Stimulated activated naive B cell treated with anti-CD40 and anti-IgM and Interleukin-4, amounts not matched to agents 10 μg/mL and 1 μg/mL and 100 μg/mL, for 72 hours (primary cell): ENCODE measurements at places on chromosomes 3 and 15.

DNA sequence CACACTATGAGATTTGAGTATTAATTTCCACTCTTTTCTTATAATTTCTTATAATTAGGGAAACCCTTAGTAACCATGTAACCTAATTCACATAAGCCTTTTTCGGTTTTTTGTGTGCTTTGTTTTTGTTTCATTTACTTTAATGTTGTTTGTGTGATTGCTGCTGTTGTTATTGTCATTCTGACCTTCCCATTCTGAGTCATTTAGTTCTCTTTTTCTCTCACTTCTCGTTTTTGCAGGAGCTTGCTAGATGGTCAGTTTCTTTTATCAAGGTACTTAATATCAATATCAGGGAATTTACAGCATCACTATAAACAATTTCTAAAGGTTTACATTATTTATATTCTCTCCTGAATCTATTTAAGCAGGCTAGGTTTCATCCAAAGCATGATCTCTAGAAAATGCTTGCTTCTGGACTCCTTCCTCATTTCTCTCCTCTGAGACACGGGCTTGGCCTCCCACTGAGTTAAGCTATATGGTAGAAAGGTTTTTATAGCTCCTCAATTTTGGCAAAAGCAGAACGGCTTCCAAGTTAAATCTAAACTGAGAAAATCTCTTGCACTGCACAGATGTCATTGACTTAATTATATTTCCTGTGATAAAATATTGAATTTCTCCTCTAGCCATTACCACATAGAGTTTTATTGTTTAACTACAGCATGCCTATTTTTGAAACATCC, 534.2 kb downstream of the NSUN3 start:
- no peak for DNase-seq

DNA sequence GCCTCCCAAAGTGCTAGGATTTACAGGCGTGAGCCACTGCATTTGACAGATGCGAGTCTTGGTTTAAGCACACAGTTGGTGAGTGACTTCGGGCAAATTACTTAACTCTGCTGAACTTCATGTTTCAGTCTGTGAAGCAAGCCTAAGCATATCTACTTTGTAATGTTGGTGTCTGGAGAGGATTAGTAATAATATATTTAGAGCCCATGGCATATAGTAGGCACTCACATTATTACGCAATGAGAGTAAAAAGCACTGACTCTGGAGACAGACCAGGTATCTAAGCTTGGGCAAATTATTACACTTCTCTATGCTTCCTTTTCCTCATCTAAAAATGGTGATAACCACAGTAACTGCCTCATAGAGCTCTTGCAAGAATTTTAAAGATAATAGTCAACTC, 208.7 kb upstream of the P2RY1 start:
- DNase-seq = no peak

- no peak for DNase-seq
Observed at GRCh38 chr3:195062866-195063540, 208.0 kb downstream of the XXYLT1 start.

DNA sequence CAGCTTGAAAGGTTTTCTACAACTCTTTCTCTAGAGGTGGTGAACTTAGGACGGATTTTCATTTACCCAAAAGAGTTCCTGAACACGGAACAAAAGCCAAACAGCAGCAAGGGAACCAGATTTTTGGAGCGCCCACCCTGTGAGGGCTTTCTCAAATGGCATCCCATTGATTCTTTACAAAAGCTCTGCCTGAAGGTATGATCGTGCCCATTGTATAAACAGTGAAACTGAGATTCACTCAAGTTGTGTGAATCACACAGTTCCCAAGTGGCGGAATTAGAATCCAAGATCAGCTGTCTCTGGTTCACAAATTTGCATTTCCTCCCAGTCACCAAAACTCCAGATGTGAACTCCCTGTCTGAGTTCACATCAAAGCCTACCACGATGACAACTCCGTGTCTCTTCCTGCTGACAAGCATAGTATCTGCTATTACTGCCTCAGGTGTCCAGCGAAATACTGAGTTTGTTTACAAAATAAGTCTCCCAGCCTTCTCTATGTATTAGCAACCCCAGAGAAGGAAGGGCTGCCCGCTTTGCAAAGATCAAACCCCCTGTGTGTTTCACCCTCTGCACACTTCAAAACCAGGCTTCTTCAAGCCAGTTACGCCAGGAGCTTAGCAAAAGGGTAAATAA, 235.9 kb upstream of the ST8SIA2 start:
- DNase-seq = no peak

DNA sequence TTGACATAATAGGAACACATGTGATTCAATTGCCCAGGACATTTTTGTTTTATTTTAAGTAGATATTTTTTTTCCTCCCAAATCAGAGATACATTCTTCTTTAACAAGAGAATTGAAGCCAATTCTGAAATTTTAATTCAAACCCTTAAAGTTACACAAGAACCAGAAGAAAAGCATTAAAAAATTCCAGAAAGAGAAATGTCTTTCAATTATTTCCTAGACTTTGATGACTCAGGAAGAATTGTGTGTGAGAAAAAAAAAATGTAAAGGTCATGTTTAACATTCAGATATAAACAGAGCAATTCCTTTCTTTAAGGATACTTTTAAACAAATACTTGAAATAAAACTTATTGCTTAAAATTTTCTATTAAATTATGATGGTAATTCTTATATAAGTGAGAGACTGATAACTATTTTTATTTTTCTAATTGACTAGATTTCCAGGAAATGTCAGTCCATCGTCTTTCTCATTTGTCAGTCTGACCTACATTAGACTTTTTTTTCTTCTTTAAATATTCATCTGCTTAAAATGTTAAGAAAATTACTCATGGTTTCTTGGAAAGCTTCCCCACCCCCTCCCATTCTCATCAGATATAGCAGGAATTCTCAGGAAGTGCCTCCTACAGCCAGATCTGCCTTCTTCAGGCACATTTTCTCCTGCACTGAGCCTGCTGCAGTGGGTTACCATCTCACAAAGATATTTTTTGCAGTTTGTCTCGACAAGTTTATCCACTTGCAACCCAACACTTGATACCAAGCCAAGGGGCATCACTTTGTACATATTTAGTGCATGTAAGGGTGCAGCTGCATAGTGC, 261.8 kb upstream of the CBLB start:
- no peak for DNase-seq

GRCh38 chr3:9279966-9280365, 30.5 kb upstream of the SRGAP3 start:
- DNase-seq = no peak

DNA sequence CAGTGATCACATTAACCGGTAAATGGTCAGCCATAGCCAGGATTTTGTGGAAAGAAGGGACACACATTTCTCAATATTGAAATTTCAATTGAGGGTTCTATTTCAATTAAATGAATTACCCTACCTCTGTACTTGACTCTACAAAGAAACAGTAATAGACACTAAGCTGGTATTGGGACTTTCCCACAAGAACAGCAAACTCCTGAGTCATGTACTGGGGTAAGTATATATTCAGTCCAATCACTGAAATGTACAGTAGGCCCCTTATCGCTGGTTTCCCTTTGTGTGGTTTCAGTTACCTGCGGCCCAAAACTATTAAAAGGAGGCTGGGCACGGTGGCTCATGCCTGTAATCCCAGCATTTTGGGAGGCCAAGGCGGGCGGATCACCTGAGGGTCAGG, 17.6 kb downstream of the ASB14 start:
- DNase-seq = no peak

GRCh38 chr3:158819282-158819681, 17.4 kb downstream of the MFSD1 start:
- DNase-seq = no peak

GRCh38 chr15:94125156-94125555, 106.2 kb upstream of the MCTP2 start:
- DNase-seq = no peak
